Stimulated activated CD4-positive, alpha-beta T cell treated with anti-CD3 and anti-CD28 coated beads, TNF-alpha, amount 100 ng/mL, for 48 hours (primary cell): ENCODE measurements at places on chromosomes 12 and 14.

- DNase-seq: no peak
These were observed 211.2 kb upstream of the AVPR1A start for GRCh38 chr12:63362166-63362565.

DNA sequence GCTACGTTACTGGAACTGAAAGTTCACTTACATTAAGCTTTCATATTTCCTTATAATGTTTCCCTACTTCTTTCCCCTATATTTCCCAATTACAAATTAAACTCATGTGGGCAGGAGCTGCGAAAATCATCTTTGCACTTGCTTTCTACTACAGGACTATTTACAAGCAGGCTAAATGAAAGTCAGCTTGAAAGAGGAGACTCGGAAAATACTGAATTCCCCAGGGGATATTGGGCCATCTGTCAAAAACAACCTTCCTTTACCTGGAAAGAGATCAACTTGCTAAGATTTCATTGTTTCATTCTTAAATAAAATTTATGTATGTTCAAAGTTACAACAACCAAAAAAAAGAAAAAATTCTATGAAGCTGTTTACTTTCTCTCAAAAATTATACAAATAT, 92.8 kb upstream of the BBS10 start:
- DNase-seq: no peak

DNA sequence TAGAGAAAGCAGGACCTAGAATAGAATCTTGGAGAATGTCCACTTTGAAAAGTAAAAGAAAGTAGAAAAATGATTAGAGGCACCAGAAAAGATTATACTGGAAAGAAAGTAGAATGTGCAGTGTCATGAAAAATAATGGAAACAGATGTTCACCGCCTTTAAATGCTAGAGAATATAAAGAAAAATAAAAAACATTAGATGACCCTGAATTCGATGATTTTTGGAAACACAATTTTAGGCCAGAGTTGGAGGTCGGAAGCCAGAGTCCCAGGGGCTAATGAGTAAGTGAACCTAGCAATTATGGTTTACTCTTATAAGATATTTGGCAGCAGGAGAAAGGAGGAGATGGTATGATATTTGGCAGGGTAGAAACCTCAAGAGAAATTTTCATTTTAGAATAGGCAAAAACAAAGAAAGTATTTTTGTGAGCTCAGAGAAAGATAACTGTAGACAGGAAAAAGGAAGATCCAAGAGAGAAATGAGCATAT, 37.7 kb downstream of the GYS2 start:
- no peak for DNase-seq

DNA sequence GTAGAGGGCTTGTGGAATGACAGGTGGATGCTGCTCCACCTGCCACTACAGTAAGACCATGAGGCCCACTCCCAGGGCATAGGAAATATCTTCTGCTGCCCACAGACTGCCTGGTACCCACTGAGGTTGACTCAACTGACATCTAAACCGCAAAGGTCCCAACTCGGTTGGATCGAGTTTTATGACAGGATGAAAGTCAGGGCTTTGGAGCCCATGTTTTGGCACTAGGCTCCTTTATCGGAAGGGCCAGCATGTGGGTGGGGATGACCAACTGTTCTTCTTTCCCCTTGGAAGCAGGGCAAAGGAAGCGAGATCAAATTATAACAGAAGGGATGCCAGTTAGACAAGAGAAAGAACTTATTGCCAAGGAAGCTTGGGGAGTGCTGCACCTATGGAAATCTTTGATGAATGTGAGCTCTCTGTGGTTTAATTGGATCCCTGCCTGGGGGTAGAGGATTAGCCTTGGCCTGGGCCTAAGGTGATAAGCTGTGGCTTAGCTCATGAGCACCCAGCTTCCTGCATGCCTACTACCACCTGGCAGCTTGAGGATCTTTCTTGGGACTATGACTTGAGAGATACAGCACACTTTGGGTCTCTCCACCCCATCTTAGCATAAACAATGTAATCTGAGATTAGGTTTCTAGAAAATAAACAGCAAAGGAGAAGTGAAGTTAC, 121.8 kb downstream of the KCNA5 start:
- no peak for DNase-seq

GRCh38 chr14:68716698-68717097, 76.2 kb downstream of the ZFP36L1 start:
- no peak for DNase-seq

GRCh38 chr12:108381787-108382436, 42.8 kb upstream of the CMKLR1 start:
- DNase-seq: no peak

DNA sequence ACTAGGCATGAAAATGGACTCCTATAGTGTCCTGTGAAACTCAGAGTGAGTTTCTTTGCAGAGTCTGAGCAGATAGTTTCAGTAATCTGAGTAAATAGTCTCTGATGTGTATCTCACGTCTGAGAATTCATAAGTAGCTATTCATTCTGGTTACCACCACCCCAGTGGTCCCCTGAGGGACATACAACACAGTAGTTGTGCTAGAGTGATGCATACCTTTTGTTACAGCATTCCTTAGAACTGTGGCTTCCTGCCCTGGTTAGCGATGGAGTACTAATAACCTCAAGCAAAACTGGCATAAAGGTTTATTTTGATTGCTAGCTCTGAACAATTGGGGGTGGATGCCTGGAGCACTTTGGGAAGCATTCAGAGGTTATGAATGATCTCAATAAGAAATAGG, 114.7 kb downstream of the DAAM1 start:
- DNase-seq: no peak

- peak; percentile 13 for DNase-seq
These were observed 673 bp downstream of the BEGAIN start for GRCh38 chr14:100586403-100587085.

GRCh38 chr14:100729982-100730381, 3.3 kb downstream of the DLK1 start:
- no peak for DNase-seq

DNA sequence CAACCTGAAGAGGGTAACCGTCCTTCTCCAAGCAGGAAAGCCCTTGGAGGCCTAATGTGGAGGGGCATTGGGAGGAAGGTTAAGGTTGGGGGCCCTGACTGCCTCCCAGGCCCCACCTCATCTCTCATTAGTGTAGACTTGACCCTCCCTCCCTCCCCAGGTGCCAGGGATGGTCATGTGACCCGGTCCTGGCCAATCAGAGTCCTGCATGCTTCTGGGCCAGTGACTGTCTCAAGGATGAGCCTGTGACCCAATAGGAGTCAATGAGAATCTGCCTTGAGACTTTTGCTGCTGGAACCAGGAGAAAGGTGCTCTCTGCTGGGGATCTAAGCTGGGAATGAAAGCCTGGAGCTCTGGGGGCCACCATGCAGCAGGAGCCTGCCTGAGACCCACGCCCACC, 70.8 kb downstream of the NCOR2 start:
- DNase-seq: no peak

- DNase-seq: no peak
These were observed 128.4 kb downstream of the METTL25 start for GRCh38 chr12:82486524-82487235.

- no peak for DNase-seq
These were observed 226.2 kb upstream of the LHX5 start for GRCh38 chr12:113697651-113698509.

- no peak for DNase-seq
These were observed 25.3 kb downstream of the PLEKHG3 start for GRCh38 chr14:64729386-64730060.

- no peak for DNase-seq
These were observed 41.9 kb downstream of the CDC42BPB start for GRCh38 chr14:103015426-103015825.

DNA sequence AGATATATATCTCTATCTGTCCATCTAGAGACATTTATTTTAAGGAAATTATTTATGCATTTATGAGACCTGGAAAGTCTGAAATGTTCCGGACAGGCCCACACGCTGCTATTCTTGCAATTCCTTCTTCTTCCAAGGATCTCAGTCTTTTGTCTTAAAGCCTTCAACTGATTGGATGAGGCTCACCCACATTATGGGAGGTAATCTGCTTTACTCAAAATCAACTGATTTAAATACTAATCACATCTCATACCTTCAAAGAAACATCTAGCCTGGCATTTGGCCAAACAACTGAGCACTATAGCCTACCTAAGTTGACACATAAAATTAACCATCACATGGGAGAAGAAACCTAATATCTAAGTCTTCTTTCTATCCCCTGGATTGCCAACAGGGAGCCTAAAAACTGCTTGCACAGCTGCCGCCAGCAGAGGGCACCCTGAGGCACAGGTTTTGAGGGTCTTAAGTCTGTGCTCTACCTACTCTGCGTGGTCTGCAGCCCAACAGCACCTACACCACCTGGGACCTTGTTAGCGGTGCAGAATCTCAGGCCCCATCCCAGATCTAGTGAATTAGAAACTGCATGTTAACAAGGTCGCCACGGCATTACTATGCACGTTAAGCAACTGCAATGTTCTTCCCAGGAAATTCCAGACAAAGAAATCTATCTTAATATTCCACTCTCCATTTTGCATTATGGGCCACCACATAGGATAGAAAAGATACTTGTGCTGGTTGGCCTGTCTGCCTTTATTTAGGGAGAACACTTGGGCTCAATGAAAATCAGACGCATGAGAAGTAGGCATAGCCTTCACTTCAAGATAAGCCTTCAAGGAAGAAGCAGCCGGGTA, 249.7 kb downstream of the FOXG1 start:
- DNase-seq: no peak

- no peak for DNase-seq
These were observed 22.5 kb upstream of the FOXG1 start for GRCh38 chr14:28744126-28744525.
